DMS153 (cell line): ENCODE measurements at places on chromosomes 2 and 18.

DNA sequence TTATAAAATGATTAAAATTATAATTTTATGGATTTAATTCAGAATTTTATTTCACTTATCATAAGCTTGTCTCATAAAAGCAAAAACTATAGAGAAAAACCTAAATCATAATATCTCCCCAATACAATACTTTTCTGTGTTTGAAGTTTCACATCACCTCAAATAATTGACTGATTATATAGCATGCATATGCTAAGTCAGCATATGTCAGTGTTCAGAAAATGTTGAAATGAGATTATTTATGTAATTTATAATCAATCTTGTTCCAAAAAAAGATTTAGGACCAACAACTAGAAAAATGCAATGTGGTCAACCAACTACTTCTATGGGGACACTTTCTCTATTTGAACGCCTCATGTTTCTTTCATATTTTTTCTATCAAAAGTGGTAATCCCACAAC, 902.6 kb downstream of the CPS1 start:
- DNase-seq, result no peak

DNA sequence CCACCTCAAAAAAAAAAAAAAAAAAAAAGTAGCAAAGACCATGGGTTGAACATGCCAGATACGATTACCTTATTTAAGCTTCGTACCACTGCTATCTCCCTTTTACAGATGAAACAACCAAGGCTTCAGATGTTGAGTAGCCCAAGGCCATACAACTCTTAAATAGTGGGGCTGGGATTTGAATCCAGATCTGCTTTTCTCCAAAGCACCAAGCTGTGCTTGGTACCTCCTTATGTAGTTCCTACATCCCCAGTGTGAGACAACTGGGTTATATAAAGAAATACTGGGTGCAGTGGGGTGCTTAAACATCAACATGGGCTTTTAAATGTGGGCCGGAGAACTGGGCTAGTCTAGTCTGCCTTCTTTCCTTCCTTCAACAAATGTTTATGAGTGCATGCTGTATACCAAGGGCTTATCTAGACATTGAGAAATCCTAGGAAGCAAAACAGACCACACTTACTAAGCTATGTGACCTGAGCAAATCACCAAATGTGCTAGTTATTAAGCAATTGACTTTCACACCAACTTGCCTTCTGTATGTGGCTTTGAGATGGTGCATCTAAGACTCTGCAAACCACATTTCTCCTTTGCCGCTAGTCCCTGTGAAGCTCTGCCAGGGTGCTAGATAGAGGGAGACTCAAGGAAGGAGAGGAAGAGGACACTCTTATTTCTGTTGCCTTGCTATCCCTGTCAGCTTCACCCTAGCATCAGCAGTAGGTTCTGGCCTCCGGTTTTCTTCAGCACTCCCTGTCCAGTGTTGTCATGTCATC, 206.8 kb upstream of the FBXO11 start:
- DNase-seq, result no peak

DNA sequence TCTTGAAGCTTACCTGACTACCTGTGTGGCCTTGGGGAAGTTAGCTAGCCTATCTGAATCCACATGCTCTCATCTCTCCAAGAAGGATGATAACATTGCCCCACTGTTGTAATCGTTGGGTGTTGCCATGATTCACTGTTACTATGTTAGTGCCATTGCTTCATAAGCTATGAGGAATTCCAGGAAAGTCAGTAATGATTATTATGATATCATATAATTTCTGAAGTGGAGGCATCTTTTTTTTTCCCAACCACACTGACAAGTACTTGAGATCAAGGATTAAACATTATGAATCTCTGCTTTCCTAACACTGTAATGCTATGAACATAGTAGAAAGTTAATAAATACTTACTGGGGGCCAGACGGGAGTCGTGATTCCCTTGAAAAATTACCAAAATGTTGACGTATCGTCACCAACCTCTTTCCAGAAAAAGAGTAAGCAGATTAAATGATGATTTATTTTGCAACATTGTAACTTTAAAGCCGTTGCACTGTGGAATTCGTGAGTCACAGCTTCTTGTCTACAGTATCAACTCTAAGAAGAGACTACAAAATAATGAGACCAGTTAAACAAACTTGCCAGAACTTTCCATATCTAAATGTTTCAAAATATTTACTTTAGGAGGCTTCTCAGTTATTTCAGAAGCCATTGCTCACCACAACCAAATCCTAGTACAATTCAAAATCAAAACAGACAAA, 459.9 kb downstream of the PIK3C3 start:
- DNase-seq, result no peak

DNA sequence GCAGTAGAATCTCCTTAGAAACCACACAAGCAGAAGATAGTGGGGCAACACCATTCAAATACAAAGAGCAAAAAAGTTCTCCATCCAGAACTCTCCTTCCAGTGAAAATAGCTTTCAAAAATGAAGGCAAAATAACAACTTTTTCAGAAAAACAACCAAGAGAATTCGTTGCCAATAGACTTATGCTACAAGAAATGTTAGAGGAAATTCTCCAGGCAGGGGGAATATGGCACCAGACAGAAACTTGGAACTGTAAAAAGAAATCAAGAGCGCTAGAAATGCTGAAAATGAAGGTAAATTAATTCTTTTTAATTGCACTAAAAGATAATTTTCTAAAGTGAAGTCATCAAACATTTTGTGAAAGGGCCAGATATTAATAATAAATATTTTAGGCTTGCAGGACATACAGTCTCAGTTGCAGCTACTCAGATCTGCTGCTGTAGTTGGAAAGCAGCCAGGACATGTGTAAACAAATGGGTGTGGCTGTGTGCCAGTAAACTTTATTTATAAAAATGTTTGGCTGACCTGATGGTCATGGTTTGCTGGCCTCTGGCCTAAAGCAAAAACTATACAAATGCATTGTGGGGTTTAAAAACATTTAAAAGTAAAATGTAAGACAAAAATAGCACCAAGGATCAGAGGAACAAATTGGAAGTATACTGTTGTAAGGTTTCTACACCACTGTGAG, 73.7 kb upstream of the TGFA start:
- DNase-seq, result peak; percentile 67

DNA sequence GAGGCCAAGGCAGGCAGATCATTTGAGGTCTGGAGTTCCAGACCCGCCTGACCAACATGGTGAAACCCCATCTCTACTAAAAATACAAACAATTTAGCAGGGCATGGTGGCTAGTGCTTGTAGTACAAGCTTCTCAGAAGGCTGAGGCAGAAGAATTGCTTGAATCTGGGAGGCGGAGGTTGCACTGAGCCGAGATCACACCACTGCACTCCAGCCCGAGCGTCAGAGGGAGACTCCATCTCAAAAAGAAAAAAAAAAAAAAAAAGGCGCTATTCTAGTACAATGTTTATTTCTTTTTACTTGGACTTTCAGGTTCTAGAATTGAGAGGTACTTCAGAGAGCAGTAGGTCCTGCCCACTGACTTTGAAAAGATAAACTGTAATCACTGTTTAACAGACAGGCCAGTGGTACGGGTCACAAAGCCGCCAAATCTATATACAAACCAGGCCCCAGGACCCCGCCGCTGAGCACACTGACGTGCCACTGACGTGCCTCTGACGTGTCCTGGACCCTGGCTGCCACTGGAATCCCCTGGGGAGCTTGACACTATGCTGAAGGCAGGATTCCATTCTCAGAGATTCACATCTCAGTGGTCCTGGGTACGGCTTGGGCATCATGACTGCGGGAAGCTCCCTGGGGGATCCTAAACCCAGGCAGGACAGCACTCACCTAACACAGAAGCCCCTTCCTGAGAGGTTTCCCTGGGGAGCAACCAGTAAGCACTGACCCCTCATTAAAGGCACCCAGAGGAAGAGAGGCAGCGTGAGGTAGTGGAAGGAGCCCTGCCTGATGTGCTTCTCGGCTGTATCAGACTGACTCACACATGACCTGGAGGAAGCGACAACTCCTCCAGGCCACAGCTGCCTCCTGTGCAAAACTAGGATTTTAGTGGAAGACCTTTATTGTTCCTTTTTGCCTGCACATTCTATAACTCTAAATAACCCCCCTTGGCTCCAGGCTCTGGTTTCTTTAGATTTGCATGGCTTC, 197.8 kb upstream of the MEIS1 start:
- DNase-seq, result no peak

GRCh38 chr2:95017071-95017501, 8.4 kb upstream of the MAL start:
- DNase-seq, result no peak

DNA sequence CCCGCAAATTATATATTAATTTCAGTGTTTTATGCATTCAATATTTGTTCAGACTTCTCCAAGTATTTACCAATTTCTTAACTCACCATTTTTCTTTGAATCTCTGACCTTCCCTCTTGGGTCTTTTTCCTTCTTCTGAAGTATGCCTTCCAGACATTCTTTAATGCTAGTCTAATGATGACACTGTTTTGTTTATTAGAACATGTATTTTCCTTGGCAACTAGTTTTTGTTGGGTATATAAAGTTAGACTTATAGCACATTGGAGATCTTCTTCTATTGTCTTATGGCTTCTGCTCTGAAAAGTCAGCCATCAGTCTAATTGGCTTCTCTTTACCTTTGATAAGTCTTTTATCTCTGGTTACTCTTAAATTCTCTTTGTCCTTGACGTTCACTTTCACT, 423.2 kb upstream of the NRP2 start:
- no peak for DNase-seq

DNA sequence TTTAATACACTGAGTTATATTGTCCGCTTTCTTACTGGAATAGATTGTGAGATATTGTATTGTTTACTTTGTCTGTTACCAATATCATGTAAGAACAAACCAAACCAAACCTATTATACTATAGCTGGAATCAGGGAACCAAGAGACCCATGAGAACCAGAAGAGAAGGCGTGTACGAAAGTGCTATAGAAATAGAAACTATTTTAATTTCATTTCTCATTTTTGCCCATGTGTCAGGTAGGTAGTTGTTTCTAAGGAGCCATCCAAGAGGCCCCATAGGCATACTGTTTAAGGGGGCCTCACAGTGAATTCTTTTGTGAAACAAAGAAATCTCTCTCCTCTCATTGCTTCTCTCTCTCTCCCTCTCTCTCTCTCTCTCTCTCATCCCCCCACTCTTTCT, 363.6 kb downstream of the RNF144A start:
- no peak for DNase-seq

DNA sequence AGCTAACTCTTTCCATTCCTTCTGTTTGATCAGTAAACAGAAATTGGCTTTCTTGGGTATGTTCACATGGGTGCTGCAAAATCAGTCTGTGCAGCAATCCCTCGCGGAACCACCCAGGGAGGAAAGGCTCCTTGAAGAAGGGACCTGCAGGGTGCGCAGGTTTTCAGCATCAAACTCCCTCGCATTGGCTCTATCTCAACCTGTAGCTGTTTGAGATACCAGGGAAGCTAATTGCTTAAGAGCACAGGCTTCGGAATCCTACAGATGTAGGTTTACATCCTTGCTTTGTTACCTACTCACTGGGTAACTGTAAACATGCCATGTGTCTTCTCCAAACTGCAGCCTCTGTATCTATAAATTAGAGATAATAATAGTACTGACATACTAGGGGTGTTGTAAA, 43.2 kb downstream of the LAMA3 start:
- DNase-seq, result no peak

GRCh38 chr18:59842947-59843346, 56.8 kb upstream of the PMAIP1 start:
- no peak for DNase-seq

DNA sequence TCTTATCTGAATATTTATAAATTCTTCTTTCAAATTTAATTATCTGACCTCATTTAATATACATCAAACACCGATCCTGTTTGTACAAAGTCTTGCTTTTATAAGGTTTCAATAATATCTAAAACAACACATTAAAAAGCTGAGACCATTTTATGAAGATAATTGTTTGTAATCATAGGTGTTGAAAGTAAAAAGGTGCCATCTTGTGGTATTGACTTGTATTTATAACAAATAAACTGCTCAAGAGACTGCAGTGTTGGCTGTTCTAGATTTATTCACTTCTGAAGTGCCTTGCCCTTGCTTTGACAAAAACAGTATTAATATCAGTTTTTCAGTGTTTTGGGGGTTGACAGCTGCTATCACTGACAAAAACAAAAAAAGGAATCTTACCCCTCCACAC, 286.8 kb upstream of the HNMT start:
- no peak for DNase-seq

DNA sequence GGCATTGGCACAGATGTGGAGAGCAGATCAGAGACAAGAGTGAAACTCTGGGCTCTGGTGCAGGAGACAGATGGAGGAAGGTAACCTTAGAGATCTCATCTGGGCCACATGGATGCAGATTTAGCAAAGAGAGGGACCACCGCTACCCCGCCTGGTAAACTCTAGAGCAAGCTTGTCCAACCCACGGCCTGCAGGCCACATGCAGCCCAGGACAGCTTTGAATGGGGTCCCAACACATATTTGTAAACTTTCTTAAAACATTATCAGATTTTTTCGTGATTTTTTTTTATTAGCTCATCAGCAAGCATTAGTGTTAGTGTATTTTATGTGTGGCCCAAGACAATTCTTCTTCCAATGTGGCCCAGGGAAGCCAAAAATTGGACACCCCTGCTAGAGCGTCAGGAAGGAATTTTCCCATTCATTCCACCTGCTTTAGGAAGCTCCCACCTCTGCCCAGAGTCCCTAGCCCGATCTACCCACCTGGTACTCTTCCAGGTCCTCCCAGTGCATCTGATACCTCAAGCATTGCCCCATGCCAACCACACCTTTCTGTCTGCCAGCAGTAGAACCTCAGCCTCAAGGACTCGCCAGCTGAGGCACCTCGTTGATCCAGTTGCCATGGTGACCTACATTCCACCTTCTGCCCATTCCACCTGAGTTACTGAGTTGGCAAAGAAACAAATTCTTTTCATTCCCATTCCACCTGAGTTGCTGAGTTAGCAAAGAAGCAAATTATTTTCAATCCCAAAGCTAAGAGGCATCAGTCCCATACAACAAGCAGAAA, at the start of gene CIB4:
Gene CIB4 (minus strand): TSS at position 586 of the 784 bp plus-strand sequence. CDS start 52 bp downstream, at position 534.
- no peak for DNase-seq

DNA sequence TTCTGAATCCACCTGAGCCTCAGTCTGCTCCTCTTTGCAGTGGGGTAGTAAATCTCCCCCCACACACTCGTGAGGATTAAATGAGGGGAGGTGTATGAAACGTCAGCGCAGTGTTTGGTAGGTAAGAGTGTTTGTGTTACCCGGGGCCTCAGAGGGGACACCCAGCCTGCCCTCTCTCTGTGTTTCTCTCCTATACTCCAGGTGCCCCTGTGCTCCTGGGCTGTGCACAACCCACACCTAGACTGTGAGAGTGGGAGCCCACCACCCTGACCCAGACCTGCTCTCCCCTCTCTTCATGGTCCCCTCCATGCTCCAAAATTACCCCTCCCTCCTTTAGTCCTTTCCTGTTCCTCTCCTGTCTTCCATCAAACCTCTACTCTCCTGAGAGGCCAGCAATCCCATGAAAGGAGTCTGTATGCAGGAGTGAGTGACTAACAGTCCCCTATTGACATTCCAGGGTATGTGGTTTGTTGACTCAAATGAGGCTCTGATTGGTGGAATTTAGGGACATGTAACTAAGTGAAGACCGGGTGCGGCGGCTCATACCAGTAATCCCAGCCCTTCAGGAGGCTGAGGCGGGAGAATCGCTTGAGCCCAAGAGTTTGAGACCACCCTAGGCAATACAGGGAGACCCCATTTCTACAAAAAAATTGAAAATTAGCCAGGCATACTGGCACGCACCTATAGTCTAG, 10.4 kb downstream of the CIB4 start:
- no peak for DNase-seq

- DNase-seq, result no peak
Measured at GRCh38 chr2:148949348-148949747, 74.3 kb downstream of the KIF5C start.
